ENCODE measurements at places on chromosomes 5 and 9.

- DNase-seq = no peak
Measured at GRCh38 chr5:131466171-131466766, 168.8 kb downstream of the RAPGEF6 start.

DNA sequence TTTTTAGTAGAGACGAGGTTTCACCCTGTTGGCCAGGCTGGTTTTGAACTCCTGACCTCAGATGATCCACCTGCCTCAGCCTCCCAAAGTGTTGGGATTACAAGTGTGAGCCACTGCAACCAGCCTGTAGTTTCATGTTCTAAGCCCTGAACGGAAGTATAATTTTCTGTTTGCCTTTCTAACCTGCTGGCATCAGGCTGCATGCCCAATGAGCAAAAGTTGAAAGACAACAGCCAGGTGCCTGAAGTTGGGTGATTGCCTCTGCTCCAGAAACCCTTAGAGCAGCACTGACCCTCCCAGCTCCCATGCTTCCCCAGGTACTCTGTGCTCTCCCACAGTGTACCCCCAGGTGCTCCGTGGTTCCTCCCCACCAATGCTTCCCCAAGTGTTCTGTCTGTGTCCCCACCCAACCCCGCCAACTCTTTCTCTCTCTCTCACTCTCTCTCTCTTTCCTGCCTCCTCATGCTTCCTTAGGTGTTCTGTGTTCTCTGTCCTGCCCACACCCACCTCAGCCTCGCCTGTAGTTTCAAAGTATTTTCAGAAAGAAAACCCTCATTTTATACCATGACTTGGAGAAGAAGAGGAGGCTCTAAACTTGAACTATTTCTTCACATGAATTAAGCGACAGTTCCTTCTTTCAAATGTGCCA lies 145.3 kb downstream of the SNCAIP start:
- no peak for DNase-seq

DNA sequence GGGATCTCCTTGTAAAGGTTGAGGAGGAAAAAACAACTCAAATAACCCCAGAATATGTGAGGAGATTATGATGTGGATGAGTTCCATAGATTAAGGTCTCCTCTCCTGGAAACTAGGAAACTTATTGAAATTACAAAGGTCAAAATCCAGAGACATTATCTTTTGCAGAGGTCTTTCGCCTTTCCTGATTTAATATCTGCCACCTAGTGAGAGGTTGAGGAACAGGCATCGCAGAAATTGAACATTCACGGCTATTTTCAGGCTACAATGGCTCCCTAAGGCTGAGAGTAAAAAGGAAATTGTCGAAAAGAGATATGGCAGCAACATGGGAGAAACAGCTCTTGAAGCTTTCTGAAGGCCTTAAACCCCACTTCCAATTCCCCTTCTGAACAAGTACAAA lies 127.5 kb upstream of the PLCXD3 start:
- DNase-seq = no peak

DNA sequence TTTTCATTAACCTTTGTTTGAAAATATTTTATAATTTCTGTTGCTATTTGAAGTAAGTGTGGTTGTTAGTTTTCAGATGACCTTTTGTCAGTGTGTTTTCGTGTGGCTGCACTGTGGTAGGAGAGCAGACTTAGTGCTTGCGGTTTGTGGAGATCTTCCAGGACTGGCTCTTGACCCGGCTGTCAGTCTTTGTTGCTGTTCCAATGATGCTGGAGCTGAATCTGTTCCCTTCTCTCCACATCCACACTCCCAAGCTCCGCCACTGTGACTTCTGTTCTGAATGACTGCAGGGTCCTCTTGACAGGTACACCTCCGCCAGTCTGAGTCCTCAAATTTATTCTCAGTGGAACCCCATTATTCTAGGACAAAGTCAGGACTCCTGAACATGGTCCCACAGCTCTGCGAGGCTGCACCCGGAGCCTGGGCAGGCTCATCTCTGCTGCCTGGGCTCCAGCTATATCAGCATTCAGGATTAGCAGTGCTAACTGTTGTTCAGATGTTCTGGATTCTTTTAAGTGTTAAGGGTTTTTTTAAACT lies 126.0 kb downstream of the WNK2 start:
- DNase-seq = no peak

DNA sequence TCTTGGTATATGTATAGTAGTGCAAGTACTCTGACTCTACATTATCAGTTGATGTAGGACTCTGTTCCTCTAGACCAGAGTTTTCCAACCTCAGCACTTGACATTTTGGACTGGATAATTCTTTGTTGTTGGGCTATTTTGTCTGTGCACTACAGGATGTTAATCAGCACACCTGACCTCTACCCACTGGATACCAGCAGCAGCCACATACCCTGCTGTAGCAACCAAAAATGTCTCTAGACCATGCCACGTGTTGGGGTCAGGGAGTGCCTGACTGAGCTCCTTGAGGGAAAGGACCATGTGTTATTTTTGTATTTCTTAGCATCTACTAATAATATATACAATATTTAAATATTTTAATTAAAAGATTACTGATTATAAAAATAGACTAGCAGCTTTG lies 42.7 kb downstream of the TNPO1 start:
- DNase-seq = no peak

All from COR-L47 (cell line).